ENCODE measurements at places on chromosomes 1 and 21. TPM values are rescaled to one million over a fixed set of nuclear protein-coding genes. Genes with fewer than 3 reads are reported as not detected.

DNA sequence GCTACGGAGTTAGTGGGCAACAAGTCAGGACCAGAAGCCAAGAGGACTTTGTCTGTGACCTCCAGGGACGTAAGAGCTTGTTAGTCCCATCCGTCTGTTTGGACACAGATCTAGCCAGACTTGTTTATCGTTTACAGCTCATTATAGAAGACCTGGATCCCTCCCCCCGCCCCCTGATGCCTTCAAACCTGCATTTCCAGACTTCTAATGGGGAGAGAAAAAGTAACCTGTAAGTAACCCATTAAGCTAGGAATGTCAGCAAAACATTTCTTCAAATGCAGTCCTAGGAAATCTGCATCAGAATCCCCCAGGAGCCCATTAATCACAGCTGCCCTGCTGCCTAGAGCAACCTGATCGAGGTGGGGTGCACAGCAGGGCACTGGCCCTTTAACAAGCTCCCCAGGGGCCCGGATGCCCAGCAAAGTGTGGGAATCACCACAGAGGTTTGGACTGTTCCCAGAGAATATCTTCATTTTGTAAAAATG is 1.4 kb upstream of the MAD2L2 start:
- DNase-seq = no peak

GRCh38 chr21:42112238-42112637 is 41.1 kb downstream of the UMODL1 start:
- no peak for DNase-seq

- DNase-seq = peak; percentile 96
Measured at GRCh38 chr1:2233997-2234761, 6.1 kb downstream of the SKI start.

GRCh38 chr21:31366825-31367224 is 22.8 kb upstream of the TIAM1 start:
- no peak for DNase-seq

- DNase-seq = no peak
Measured at GRCh38 chr1:247358920-247359319, 27.3 kb upstream of the ZNF496 start.

GRCh38 chr1:197944485-197944884 is 27.3 kb downstream of the LHX9 start:
- DNase-seq = no peak

DNA sequence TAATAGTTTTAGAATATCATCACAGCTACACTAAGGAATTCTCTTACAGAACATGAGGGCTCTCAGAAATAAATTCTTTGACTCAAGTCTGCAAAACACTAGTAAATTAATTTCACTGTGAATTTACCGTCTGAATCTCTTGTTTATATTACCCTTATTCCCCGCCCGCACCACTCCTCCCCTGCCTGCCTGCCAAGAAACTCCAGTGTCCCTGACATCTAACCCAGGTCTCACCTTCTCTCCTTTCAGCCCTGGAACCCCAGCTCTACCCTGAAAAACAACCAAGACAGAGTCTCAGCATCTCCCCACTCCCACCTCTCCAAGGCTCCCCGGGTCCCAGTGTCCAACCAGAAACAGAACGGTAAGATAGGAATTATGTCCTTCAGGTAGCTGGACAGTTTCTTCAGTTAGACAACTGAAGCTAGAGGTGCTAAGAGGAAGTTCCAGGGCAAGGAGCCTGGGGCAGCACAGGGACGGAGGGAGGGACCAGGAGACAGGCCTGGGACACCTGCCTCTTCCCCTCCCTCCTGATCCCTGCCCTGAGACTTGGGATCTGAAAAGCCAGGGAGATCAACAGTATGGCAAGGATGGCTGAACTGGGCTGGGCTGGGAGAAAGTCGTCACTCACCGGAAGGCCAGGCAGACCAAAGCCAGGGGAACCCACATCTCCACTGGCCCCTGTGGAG is 15.4 kb downstream of the COL16A1 start:
- no peak for DNase-seq

- DNase-seq = no peak
Measured at GRCh38 chr21:42496839-42497202, 797 bp upstream of the RSPH1 start.

- no peak for DNase-seq
Measured at GRCh38 chr1:77565321-77565720, 117.1 kb downstream of the ZZZ3 start.

GRCh38 chr1:150196417-150196816 is 39.5 kb downstream of the ANP32E start:
- no peak for DNase-seq

- DNase-seq = no peak
Measured at GRCh38 chr1:165075725-165076370, 280.7 kb downstream of the LMX1A start.

- DNase-seq = no peak
Measured at GRCh38 chr1:233722212-233722979, 108.5 kb downstream of the KCNK1 start.

DNA sequence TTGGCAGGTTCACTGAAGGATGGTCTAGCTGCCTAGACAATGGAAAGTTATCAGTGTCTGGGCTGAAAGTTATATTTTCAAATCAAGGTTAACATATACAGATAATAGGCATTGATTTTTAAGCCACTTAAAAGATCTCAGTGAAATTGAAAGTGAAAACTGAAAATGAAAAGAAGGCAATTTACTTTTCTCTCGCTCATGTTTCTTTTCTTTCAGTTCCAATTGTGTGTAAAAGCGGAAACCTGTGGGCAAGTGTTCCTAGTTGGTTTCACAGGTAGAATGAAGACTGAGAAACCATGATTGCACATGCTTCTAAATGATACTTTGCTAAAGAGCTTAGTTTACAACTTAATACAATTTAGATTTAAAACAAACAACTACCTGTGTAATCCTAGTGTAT is 383.7 kb downstream of the ZP4 start:
- no peak for DNase-seq

- no peak for DNase-seq
Measured at GRCh38 chr1:111516005-111516535, 12.6 kb upstream of the ADORA3 start.

- no peak for DNase-seq
Measured at GRCh38 chr1:5811419-5811818, 180.8 kb downstream of the NPHP4 start.

GRCh38 chr1:228348708-228349467 is 57.7 kb downstream of the TRIM11 start:
- peak; percentile 68 for DNase-seq

DNA sequence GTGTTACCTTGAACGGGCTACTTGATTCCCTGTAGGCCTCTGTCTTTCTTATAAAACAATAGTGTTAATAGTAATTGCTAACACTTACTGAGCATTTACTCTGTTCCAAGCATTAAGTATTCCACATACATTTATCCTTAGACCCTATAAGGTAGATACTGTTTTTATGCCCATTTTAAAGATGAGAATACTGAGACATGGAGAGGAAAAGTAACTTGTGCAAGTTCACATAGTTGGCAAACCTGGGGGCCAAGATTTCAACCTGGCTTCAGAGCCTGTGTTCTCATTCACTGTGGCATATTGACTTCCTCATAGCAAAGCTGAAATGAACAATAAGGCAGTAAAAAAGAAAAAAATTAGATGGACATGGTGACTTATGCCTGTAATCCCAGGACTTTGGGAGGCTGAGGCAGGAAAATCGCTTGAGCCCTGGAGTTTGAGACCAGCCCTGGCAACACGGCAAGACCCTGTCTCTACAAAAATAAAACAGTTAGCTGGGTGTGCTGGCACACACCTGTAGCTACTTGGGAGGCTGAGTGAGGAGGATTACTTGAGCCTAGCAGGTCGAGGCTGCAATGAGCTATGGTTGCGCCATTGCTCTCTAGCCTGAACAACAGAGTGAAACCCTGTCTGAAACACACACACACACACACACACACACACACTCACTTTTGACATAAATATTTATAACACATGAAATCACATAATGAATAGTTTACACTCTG is 19.6 kb upstream of the HMGN2 start:
- no peak for DNase-seq

- no peak for DNase-seq
Measured at GRCh38 chr1:195608883-195609282, 999.4 kb downstream of the KCNT2 start.

- DNase-seq = no peak
Measured at GRCh38 chr1:222910699-222911098, 95.9 kb downstream of the DISP1 start.

DNA sequence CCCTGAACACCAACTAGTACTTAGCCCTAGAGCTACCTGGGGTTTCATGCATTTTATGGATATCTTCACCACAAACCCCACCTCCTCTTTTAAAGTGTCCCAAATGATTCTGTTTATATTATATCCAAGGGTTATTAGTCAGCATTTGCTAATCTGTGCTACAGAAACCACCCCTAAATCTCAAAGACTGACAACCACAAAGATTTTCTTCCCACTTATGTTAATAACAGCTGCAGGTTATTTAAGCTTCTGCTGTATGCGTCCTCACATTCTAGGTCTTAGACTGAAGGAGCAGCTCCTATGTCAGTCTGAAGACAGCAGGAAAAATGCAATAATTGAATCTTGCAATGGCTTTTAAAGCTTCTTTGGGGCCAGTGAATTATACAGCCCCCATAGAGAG is 11.2 kb upstream of the PHC2 start:
- no peak for DNase-seq

GRCh38 chr1:206455666-206456344 is 14.5 kb upstream of the IKBKE start:
- peak; percentile 82 for DNase-seq

Gene TPTE
- total RNA-seq = not detected

Gene GUK1
- 220 TPM for total RNA-seq

Gene NENF
- total RNA-seq = 55.7 TPM

Gene RORC
- 0.10 TPM for total RNA-seq

Gene UQCRHL
- total RNA-seq = 1.3 TPM

Gene FTCD
- 0.32 TPM for total RNA-seq

Gene VWA5B1
- total RNA-seq = not detected

Gene FALEC
- not detected for total RNA-seq

Gene HES2
- 0.19 TPM for total RNA-seq

Gene MYOG
- total RNA-seq = not detected

Measured in mesenteric fat pad (tissue), 1 donor.